MCF 10A (cell line): ENCODE measurements at places on chromosomes 11 and 22. TPM values are rescaled to one million over a fixed set of nuclear protein-coding genes. Genes with fewer than 3 reads are reported as not detected.

DNA sequence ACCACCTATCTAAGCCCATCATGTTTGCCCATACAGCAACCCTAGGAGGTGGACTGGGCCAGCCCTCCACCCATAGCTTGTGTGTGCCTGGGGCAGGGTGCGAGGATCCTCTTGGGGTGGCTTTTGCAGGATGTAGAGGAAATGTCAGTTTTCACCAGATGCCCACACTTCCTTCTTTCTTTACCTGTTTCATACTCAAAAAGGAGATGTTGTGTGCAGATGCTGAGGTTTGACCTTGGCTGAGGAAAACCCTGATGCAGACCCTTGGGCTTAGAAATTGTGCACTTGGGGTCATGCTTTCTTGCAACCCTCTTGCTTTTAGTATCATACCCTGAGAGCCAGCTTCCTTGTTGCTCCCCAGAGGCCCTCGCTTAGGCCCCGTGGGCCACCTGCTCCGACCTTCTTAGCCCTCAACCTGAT is 2.2 kb downstream of the HTR3A start:
- DNase-seq, result no peak

DNA sequence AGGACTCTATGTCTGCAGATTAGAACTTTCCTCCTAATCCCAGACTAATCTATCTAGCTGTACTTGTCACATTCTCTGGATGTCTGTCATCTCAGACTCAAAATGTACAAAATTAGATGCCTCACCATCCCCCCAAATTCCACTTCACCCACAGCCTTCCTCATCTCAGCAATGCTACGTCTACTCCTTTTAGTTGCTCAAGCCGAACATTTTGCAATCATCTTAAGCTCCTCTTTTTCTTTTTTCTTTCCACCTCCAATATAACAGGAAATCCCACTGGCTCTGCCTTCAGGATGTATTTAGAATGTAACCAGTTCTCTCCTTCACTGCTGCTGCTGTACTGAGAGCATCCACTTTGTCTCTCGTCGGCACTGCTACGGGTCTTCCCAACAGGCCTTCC is 1091.8 kb downstream of the TBC1D22A start:
- DNase-seq, result no peak

DNA sequence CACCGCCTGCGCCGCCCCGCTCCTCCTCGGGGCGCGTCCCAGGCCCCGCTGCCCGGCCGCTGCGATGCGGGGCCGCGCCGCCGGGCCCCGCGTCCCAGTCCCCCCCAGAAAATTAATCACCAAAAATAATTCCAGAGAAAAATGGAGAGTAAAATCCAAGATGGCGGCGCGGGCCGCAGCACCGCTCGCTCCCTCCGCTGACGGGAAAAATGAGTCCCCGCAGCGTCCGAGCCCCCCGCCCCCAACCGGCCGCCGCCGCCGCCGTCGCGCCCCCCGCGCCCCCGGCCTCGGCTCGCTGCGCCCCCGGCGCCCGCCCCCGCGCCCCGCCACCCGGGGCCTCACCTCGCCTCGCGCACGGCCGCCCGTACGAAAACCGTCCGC is at the start of gene KMT5B:
Gene KMT5B, minus strand, starts transcription at position 162 of the 381 bp plus-strand sequence. CDS start 23,220 bp downstream, outside the sequence.
- DNase-seq, result peak; percentile 32

DNA sequence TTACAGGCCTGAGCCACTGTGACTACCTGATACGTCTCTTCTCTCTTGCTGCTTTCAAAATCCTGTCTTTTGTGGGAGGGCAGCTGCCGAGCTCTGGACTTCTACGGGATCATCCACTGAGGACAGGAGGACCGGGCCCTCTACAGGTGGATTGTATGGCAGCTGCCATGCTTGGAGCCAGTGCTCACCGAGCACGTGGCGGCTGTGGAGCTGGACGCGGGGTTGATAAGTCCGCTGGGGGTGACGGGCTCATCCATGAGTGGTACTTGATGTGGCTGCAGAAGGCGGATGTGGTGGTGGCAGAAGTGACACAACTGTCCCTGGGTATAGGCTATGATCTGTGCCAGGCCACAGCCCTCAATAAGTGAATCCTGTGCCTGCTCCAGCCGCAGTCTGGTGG is 1.8 kb upstream of the CYP2D6 start:
- no peak for DNase-seq

DNA sequence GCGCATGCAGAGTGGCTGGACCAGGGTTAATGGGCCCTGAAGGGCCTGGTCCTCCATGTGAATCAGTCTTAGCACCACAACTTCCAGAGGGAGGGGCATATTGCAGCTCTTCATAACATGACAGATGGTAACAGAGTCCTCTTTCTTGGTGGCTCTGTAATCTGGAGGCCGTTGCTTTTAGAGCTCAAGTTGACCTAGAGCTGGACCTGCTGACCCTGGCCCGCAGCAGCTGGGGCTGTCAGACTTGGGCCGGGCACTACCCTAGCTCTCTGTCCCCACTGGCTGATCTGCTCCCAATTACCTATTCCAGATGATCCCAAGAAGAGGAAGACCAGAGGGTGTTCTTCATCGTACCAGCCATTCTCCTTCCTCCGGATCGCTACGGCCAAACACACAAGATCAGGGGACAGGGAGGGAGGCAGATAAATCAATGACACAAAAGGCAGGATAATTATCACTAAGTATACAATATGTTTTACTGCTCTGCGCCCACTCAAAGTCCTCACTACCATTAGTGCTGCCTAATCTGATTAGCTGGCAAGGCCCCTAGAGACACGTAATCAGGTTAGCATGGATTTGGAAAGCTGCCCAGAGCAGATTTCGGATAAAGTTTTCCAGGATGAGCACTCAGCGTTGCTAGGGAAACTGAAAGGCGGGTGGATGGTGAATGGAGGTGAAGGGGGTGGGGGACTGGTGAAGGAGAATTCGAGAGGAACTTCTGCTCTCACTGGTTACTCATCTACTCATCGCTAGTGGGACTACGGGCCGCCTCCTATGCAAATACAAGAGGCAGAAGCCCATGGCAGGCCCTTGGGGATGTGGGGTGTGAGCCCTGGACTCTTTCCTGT is 64.5 kb upstream of the PHOX2A start:
- peak; percentile 18 for DNase-seq

DNA sequence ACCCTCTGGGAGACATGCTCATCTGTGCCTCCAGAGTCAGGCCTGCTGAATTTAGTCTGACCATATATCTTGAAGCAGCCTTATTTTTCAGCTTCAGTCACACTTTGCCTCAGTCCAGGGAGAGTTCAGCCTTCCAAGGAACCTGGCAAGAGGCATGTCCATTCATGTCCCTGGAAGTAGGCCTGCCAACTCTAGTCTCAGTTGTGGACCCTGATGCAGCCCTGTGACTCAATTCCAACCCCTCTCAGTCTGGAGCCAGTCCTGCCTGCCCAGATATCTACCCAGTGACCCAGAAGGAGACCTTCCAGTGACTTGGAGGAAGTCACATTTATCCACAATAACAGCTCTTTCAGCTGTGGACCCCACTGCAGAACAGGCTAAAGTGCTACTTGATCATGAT is 566.6 kb downstream of the TMEM135 start:
- DNase-seq, result peak; percentile 49

GRCh38 chr11:35792148-35792845 is 129.7 kb downstream of the TRIM44 start:
- DNase-seq, result peak; percentile 30

- no peak for DNase-seq
Measured at GRCh38 chr11:62708793-62709192, 1.3 kb downstream of the GNG3 start.

GRCh38 chr22:33896154-33896553 is 24.1 kb downstream of the LARGE1 start:
- DNase-seq, result no peak

- DNase-seq, result no peak
Measured at GRCh38 chr11:62419314-62419929, 589 bp downstream of the SCGB1A1 start.

DNA sequence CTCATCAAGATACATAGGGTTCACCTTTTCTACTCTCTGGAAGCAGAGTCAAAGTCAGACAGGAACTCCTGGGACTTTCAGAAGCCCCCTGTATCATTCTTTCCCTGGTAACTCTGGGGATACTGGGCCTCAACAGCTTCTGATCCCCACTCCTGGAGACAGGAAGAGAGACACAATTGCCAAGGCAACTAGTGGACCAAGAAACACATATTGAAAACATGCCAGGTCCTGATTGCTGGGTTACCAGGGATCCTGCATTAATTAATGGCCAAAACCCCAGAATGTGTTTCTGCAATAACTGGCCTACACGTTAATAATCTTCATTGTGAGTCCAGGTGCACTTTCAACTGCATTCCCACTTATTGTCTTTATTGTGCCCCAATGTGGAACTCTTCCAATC is 260.8 kb upstream of the POU2AF2 start:
- DNase-seq, result no peak

GRCh38 chr11:108338750-108339149 is 115.9 kb downstream of the ATM start:
- DNase-seq, result peak; percentile 1

DNA sequence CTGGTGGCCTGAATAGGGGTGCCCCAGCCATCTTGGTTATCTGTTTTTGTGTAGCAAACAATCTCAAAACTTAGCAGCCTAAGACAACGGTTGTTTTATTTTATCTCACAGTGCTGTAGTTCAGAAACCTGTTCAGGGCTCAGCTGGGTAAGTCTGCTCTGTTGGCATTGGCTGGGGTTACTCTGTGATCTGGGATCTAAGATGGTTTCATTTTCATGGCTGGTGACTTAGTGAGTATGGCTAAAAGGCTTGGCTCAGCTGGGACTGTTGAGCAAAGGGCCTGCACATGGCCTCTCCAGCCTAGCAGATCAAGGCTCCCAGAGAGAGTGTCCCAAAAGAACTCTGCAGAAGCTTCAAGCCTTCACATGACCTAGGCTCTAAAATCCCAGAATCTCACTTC is 60.8 kb upstream of the POU2AF1 start:
- DNase-seq, result no peak

GRCh38 chr22:20528405-20528978 is 21.1 kb downstream of the MED15 start:
- DNase-seq, result no peak

- DNase-seq, result no peak
Measured at GRCh38 chr22:44793506-44794172, 41.3 kb downstream of the ARHGAP8 start.

DNA sequence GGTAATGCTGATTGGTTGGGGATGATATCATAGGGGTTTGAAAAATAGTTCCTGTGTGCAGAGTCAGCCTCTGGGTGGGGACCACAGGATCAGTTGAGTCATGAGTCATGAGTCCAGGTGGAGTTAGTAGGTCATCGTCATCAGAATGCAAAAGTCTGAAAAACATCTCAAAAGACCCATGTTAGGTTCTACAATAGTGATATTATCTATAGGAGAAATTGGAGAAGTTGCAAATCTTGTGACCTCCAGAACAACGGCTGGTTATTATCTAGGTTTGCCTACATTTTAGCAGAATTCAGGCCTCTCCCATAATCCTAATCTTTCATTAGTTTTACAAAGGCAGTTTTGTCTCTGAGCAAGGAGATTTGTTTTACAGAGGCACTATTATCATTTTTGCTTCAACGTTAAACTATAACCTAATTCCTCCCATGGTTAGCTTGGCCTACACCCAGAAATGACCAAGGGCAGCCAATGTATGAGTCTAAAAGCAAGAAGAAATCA is 38.9 kb downstream of the MS4A2 start:
- DNase-seq, result peak; percentile 4

- no peak for DNase-seq
Measured at GRCh38 chr11:58392746-58393145, 13.9 kb downstream of the OR5B3 start.

- DNase-seq, result no peak
Measured at GRCh38 chr22:42509548-42509947, 10.0 kb downstream of the RRP7A start.

DNA sequence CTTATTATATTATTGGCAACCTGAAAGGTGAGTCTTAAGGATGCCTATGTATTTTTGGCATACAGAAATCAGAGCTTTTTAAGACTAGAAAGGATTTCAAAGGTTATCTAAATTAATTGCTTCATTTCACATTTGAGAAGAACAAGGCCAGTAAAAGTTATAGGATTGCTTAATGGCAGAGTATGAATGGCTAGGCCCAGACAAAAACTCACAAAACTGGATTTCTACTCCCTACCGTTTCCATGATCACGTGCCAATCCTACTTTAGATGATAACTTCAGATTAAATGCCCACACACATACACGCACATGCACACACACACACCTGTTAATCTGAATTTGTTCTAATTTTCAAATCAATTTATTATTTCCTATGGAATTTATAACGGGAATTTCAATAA is 1.8 kb upstream of the PDE3B start:
- no peak for DNase-seq

GRCh38 chr11:106625566-106625965 is 392.7 kb downstream of the GUCY1A2 start:
- no peak for DNase-seq

DNA sequence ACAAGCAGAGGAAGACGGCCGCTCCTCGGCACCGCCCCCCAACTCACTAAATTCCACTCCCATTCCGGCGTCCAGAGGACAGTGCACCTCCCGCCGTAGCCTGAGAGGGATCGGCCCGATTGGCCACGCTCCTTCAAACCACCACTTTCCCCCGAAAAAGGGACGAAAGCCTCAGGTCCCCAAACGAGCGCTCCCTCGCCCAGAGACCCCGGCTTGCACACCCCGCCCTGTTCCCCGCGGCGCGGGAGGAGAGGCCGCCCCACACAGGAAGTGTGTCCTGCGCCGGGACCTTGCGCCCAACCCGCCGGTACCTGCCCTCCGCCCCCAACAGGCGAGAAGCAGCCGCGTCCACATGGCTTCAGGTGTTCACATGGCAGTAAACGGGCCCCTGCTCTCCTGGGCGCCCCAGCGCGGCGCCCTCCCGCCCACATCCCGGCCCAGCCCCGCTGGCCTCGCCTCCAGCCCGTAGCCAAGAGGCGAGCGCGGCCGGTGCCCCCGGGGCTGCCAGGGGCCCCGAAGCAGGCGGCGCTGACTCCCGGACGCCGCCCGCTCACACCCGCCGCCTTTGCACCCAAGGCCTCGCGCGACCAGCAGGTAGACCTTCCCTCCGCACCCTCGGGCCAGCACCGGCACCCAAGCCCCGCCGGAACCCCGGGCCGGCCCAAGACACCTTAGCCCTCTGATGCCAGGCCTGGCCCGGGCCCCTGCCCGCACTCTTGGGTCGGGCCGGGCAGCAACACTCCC is 849 bp downstream of the TCF20 start:
- DNase-seq, result peak; percentile 71

- DNase-seq, result no peak
Measured at GRCh38 chr11:280706-281485, 2.7 kb downstream of the NLRP6 start.

- DNase-seq, result no peak
Measured at GRCh38 chr11:250274-250673, 13.5 kb downstream of the PSMD13 start.

GRCh38 chr11:50164050-50164449 is 131.4 kb downstream of the OR4C45 start:
- no peak for DNase-seq

KLHL22 gene
- total RNA-seq, result 14.7 and 20.9 TPM in 2 replicates

OR51I1 gene
- not detected in 2 replicates for total RNA-seq

OR52I1 gene
- total RNA-seq, result not detected in 2 replicates

LRRC10B gene
- total RNA-seq, result not detected in 2 replicates

GGT5 gene
- 31.5 and 34.6 TPM in 2 replicates for total RNA-seq

TAF1D gene
- total RNA-seq, result 165 and 212 TPM in 2 replicates

NXPE1 gene
- total RNA-seq, result not detected in 2 replicates

BTBD18 gene
- not detected in 2 replicates for total RNA-seq

GAS2L1 gene
- total RNA-seq, result 15.3 and 17.2 TPM in 2 replicates

NLRP10 gene
- total RNA-seq, result 0.42 and 1.3 TPM in 2 replicates

OR2D2 gene
- 0.37 and 0.56 TPM in 2 replicates for total RNA-seq

SAA2 gene
- 12.2 and 12.7 TPM in 2 replicates for total RNA-seq

GDPD4 gene
- total RNA-seq, result not detected in 2 replicates

DENND6B gene
- total RNA-seq, result 4.0 and 5.5 TPM in 2 replicates

HBD gene
- not detected in 2 replicates for total RNA-seq
